ENCODE measurements at places on chromosomes 12 and 14.

GRCh38 chr12:124677552-124678356 is 110.3 kb upstream of the NCOR2 start:
- DNase-seq: no peak

DNA sequence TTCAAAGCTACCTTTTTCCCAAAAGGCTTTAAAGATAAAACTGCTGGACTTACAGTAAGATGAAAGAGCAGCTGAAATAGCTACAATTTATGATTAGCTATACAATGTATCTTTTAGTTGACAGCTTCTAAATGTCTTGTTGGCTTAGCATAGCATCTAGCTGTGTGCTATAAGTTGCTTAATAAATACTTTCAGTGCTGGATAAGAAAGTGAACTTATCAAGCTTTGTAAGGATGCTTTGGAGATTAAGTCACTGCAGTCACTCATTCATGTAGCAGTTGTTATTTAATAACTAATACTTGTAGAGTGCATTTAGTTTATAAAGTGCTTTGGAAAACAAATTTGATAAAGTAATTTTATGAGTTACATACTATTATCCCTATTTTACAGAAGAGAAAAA is 14.6 kb downstream of the CFAP54 start:
- no peak for DNase-seq

DNA sequence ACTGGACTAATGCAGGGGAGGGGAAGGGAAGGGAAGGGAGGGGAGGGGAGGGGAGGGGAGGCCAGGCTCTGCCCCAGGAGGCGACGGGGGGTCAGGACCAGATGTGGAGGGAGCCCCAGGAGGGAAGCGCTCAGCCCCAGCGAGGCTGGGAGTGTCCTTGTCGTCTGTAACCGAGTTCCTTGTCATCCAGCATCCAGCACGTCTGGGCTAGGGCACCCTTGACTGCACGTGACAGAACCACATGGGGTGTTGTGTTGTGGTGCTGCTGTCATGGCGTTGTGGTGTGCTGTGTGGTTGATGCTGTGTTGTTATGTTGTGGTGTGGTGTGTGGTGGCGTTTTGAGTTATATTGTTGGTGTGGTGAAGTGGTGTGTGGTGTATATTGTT is 28.4 kb upstream of the SFSWAP start:
- no peak for DNase-seq

GRCh38 chr14:94536836-94537235 is 24.4 kb upstream of the SERPINA4 start:
- peak; percentile 42 for DNase-seq

DNA sequence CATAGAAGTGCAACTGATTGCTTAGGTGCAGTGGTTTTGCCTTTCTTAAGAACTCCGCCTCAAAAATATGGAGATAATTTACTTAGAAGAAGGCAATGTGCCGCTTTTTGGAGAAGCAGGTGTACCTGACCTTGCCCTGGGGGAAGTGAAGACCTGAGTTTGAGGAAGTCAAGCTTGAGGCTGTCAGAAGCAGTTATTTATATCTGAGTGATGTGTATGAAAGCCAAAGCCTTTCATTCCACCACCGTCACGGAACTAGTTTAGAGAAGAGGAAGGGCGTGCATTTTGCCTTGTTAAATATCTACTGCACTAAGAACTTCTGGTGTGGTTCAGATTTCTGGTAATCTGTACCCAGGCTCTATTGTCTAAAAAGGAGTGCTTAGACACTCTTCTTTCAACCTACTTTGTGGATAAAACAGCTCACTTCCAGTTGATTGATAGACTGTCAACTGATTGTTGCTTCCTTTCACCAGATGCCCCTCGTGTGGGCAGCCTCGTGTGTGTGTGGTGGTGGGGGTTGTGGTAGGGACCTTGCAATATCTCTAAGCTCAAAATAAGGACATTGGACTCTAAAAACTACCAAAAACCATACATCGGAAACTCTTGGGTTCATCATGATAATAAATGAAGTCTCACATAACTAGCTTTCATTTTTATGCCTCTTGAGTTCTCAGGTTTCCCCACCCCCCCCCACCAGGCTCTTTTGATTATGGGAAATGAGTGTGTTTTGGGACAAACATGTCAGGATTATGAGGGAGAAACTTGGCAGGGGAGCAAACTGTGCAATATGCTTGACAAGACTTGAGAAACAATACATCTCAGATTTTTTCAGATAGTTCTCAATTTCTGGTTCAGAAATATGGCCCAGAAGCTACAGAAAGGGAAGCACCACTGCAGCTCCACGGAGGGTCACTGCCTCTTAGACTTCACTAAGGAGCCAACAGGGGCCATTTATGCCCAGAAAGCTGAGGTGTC is 78.6 kb downstream of the ARF6 start:
- DNase-seq: no peak

DNA sequence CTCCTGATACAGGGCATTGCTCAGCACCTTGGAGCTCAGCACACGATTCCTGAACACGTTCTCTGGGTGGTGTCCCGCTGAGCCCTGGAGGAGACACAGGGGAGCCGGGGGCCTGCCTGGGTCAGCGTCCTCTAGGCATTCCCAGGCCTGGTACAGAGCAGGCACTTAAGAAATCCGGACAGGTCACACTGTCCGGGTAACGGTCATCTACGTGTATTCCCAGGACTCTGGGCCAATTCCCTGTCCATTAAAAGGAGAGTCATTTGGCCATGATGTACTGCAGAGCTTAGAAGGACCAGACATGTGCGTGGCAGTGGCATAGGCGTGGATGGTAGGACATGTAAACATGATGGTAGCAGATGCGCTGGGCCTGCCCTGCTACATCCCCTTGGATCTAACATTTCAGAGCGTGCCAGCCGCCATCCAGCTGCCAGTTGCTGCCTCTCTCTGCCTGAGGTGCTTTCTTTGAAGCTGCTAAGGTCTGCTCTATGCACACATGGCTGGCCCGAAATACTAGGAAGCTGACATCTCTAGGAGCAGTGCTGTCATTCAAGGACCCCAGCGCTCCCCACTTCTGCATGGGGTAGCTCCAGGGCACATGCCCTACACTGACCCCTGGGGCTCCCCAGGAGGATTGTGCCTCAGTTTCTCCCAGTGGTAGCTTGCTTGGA is 273.1 kb upstream of the RTL1 start:
- DNase-seq: no peak

DNA sequence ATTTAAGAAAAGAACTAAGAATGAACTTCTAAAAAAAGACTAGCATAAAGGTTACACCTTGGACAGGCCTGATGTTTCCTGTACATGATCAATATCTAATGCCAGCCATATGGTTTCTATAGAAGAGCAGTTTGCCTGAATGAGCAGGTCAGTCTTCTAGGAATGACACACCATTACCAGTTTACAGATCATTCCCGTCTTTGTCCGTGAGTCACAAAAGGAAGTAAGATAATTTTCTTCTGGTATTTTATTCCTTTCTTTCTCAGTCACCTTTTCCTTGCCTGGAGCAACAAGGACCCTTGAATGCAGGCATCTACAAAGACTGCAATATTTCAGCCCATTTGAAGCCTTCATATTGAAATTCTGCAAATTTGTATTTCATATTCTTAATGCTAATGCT is 44.6 kb upstream of the CNTN1 start:
- DNase-seq: no peak

GRCh38 chr12:58067610-58068387 is 126.4 kb downstream of the ATP23 start:
- DNase-seq: no peak

DNA sequence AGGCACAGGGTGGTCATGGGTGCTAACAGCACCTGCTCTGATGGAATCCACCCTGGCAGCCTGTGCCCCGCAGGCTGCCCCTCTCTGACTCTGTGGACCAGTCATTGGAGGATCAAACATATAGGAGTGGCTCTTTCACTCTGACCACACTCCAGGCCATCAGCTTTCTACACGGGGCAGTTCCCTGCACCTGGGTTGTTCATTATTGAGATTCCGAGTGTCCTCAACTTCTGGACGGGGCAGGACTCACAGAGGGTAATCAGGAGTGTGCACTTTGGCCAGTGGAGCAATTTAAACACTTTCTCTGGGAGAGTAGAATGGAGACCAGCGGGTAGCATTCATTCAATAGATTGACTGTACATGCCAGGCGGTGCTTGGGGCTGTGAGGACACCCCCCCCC is 94.8 kb downstream of the NINJ2 start:
- DNase-seq: no peak

- DNase-seq: peak; percentile 24
Observed at GRCh38 chr12:113005762-113006161, 27.4 kb downstream of the OAS2 start.

DNA sequence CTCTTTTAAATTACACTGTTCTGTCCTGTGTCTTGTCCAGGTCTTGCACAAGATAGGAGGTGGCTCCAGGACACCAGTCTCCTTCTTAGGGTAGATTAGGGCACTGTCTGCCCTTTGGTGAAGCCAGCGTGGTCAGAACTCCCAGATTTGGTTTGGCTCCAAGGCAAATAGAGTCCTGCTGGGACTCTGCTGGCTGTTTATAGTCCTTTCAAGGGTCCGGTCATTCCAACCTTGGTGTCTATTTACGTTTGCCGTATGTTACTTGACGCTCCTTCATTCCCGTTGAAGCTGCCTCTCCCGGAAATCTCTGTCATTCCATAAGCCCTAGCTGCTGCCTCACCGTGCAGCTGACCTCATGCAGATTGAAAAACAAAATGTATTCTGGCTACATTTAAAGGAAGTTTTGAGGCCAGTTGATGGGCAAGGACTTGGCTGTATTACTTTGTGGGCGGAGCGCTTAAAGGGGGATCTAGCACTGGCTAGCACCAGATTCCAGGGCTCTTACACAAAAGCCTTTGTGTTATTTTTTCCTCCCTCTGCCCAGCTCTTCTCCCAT is 180.6 kb downstream of the AKAP6 start:
- no peak for DNase-seq

GRCh38 chr12:49972129-49972528 is 618 bp upstream of the AQP6 start:
- no peak for DNase-seq

GRCh38 chr12:13022851-13023271 is 21.3 kb upstream of the FAM234B start:
- DNase-seq: no peak

DNA sequence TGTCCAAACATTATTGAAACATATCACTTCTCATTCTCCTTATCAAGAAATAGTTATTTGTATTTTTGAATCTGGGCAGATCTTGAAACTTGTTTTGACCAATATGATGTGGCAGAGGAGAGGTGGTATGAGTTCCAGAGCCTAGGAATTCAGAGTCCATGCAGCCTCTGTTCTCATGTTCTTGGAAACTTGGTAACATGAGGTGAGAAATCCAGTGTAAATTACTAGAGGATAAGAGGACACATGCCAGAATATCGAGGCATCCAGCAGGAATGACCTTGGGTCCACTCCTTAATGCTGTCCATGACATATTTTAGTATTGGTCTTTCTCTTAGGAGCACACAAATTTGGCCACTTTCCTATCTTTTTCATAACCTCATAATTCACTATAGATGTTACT is 1374.6 kb downstream of the FSCB start:
- DNase-seq: no peak

GRCh38 chr14:81400202-81400678 is at the start of gene STON2:
TSS of gene STON2 (minus strand) at chr14:81400324. CDS start at chr14:81398382, 1,942 bp downstream.
- peak; percentile 61 for DNase-seq

DNA sequence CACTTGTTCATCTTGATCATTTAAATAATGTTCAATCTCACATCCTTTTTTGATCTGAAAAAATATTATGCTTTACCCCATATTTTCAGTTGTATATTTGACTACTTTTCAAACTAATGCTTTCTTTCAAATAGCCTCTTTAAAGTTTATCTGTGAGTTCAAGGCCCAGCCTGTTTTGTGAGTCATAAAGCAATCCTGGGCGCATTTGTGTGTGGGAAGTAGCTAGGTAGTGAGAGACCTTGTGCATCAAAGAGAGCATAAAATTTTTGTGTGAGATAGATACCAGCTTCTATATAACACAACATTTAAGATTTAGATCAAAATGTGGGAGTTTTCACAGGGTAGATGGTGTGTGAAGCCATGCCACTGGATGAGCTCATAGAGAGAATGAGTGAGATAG is 405.6 kb downstream of the NAV3 start:
- DNase-seq: no peak

DNA sequence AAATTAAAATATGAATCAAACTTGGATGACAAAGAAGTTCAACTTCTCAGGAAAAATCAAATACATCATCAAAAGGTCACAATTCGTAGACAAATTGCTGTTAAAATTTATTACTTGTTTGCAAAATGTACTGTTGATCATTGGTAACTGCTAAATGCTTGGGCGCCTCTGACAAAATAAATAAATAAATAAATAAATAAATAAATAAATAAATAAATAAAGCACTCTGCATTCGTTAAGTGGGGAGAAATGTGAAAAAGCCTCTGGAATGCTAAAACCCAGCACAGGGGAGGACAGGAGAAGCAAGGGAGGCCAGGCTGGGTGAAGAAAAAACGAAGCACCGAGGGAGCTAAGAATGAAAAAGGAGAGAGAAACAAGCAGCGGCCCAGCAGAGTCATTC is 115.2 kb downstream of the BCL11B start:
- DNase-seq: no peak

DNA sequence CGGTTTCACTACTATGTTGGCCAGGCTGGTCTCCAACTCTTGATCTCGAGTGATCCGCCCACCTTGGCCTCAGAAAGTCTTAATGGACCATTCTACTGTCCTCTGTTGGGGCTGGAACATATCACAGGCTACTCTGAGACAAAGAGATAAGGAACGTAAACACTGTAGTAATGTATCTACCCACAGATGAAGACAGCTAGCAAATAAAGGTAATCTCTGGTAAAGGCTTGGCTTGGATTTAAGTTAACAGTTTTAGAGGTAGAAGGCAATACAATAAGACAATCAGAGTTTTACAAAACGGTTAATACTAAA is 44.6 kb upstream of the ISM2 start:
- DNase-seq: no peak

Data from NCI-H1694 treated with DMSO at 0.1 percent for 48 hours (cell line).